ENCODE measurements at places on chromosomes 1 and 21.

- DNase-seq = peak; percentile 22
These were observed 133.7 kb downstream of the CAPN8 start for GRCh38 chr1:223531742-223532341.

DNA sequence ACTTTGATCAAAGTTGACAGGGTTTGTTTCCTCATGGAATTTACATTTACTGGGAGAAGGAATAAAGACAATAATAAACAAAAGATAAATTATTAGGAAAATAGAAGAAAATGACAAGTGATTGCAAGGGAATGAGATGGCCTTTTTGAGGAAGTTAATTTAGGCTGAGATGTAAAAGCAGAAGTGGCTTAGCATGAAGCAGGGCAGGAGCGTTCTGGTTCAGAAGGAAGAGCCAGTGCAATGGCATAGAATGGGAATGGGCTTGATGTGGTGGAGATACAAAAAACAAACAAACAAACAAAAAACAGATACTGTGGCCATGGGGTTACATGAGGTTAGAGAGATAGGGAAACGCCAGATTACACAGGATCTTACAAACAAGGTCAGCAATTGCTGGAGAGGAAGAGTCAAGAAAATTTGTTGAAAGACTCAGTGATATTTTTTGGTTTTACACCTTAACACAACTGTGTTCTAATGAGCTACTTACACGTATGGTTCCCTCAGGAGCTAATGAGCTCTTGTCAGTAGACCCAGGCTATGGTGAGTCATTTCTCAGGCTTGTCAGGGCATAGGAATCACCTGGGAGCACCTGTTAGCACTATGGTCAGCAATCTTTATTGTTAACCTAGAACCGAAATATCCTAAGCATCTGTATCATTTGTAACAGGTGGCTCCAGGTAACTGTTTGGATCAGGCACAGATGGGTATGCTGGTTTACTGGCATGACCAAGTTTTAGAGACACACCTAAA is 8.7 kb upstream of the CADM3 start:
- no peak for DNase-seq

DNA sequence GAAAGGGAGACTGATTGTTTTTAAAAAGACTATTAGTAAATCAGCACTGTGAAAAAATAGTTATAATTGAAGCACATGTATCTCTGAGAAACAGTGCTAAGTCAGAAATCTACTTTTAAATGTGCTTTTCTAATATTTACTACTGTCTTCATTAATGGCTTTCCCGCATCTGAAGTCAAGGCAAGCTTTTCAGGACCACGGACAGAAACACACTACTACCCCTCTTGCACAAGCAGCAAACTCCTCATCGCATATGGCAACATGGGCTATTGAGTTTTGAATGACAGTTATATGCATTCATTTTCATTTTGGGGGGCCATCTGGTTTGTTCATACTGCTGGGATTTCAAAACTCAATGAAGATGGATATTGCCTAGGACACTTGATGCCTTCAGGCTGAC is 433.4 kb upstream of the CAMK1G start:
- no peak for DNase-seq

- DNase-seq = no peak
These were observed 16.9 kb downstream of the GADD45A start for GRCh38 chr1:67701876-67702275.

GRCh38 chr1:172557270-172557669 is 24.3 kb downstream of the SUCO start:
- DNase-seq = no peak

Data from globus pallidus (tissue), 1 donor.